ENCODE measurements at places on chromosomes 7 and 10. TPM values are rescaled to one million over a fixed set of nuclear protein-coding genes. Genes with fewer than 3 reads are reported as not detected.

DNA sequence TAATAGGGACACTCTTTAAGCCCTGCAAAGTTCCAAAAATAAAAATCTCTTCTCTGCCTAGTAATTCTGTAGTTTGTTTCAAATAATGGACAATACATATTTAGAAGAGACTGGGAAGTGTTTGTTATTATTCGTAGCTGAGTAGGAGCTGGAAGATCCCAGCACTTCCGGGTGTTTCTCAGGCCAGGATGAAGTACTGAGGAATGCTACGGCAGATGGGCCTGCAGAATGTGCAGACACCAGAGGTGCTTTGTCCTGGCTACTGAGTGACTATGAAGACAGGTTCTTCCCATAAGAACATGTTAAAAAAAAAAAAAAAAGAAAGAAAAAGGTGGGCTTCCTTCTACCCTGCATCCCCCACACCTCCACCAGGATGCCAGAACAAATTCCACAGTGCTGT is 36.1 kb downstream of the ETV1 start:
- DNase-seq, result no peak

DNA sequence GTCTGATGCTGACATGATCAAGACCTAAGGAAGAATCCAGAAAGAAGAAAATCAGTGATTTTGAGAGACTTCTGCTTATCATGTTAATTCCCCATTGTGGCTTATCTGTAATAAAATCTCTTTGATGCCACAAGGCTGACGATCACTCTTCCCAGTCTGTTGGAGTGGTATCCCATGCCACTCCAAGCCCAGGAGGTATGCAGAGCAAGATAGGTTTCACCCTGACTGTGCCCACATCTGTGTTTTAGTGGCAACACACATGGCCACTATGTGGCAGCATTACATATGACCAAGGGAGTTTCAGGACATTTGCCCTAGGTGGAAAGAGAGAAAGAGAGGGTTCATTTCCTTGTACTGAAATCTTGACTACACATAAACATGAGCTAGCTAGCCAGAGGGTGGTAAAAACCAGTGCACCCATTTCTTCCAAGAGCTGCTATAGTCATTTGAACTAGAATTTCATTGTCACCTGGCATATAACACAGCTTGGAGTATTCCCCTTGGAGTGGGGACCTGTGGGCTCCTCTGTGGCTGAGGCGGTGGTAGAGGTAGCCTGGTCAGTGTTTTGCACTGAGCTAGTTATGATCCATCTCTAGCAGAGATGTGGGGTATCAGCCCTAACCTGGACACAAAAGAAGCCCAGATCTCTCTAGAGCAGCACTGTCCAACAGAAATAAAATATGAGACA is 20.8 kb downstream of the LAMB4 start:
- DNase-seq, result no peak

The MMP21 gene
- not detected for total RNA-seq

DNA sequence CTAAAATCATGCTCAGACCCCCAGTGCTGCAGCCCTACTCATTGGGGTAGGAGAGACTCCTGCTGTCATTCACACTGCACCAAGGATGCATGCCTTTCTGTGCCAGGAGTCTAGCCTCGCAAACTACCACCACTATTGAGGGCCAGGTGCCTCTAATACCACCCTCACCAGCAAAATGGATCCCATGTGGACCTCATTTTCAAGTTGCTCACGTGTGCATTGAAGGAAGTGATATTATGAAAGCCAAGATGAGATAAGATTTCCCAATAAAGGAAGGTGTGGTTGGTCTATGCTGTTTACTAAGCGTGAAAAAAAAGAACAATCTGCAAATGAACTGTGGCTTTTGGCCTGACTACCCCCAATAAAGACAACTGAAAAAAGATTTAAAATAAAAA is 7.2 kb upstream of the LAMTOR4 start:
- DNase-seq, result no peak

The UNCX gene
- total RNA-seq, result 0.65 TPM
